Activated CD4-positive, alpha-beta memory T cell treated with anti-CD3 and anti-CD28 coated beads for 36 hours (primary cell): ENCODE measurements at places on chromosomes 4 and X. TPM values are rescaled to one million over a fixed set of nuclear protein-coding genes. Genes with fewer than 3 reads are reported as not detected.

DNA sequence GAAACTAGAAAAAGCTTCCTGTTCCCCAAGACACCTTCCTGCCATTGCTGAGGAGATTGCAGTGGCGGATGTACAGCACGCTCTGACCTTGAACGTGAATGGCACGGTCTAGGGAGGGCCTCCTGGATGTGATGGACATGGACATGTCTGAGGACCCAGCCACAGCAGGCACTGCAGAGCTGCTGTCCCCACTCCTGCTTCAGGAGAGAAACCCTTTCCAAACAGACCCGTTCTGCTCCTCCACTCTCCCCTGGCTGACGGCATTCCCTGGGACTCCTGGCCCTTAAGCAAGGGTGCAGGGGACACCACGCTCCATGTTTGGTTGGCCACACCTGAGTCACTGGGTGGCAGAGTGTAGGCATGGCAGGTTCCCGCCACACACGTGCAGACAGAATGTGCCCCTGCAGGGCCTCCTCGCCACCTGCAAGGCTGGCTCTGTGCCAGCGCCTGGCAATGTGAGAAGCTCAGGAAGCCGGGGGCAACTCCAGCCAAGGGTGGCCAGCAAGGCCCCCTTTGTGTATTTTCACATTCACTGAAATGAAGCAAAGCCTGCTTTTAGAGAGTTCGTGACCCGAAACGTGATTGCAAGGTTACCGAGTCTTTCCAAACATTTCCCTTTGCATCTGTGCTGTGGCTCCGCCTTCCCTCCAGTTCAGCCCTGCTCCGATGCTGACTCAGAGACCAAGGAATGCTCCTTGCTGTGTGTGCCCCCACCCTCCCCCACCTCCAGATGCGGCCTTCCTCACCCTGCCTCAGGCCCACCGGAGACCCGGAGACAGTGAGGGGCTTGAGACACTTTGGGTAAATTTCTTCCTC is 46.1 kb downstream of the HTRA3 start:
- peak; percentile 4 for DNase-seq

The AREG gene
- total RNA-seq = 0.36 TPM

The PI4K2B gene
- total RNA-seq = 42.3 TPM

The RTL9 gene
- not detected for total RNA-seq

- no peak for DNase-seq
These were observed 8.4 kb downstream of the APBB2 start for GRCh38 chr4:41205854-41206460.

- peak; percentile 13 for DNase-seq
These were observed 11.9 kb upstream of the MAOA start for GRCh38 chrX:43644124-43644701.

DNA sequence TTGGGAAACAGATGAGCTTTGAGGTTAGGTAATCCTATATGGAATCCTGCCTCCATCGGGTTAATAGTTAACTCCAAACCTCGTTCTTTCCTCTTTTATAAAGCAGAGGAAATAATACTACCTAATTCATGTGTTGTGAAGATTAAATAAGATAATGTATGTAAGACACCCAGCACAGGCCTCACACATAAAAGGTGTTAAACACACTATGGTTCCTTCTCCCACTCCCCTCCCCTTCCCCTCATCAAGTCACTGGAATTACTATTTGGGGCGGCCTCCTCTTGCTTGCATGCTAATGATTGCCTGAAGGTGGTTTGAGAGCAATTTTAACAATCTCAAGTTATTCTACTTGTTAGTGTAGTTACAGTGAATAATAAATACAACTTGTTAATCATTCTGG is 404.4 kb upstream of the RASGEF1B start:
- DNase-seq = no peak

GRCh38 chr4:7801001-7801400 is 138.7 kb downstream of the AFAP1 start:
- no peak for DNase-seq

The MAML3 gene
- 0.76 TPM for total RNA-seq
